ENCODE measurements at places on chromosomes 13 and 19.

DNA sequence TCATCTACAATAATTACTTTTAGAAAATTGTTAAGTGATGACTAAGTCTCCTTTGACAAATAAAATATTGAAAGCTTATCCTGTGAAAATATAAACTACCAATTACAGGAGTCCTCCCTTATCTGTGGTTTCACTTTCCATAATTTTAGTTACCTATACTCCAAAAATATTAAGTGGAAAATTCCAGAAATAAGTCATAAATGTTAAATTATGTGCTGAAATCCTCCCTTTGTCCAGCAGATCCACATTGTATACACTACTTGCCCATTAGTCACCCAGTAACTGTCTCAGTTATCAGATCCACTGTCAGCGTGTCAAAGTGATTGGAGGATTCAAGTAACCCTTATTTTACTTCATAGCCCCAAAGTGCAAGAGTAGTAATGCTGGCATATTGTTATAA is 98.1 kb downstream of the SERP2 start:
- no peak for DNase-seq

DNA sequence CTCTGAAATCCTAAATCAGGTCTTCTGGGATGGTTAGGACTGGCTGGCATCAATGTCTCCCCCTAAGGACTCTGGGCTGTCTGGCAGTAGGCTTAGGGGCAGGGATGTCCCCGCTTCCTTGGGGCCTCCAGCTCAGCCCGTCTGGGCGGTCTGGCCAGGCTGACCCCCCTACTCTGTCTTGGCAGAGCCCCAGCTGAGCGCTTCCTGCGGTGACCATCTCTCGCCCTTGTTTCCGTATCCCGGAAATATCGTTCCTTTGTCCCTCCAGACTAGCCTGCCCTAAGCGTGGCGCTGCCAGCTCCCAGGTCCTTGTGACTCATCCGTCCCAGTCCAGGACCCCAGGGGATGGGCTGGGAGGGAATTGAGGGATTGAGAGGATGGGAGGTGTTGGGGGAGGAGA is 11.3 kb downstream of the GTPBP3 start:
- DNase-seq, result no peak

GRCh38 chr13:31110617-31111016 is 51.1 kb downstream of the HSPH1 start:
- no peak for DNase-seq

DNA sequence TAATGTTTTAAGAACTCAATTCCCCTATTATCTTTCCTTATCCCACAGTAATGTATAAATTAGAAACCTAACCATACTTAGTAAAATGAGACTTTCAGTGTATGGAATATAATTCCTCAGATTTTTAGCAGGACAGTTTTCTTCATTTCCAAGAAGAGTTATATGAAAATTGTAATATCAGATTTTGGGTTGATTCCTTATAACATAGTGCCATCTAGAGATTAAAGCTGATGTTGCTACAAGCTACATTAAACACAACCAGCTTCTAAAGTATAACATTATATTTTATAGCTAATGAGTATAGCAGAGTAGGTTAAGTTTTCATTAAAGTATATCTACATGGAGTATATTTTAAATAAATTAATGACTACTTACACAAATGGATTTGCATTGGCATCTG is 99.7 kb upstream of the MIR17HG start:
- DNase-seq, result no peak

- DNase-seq, result no peak
Observed at GRCh38 chr19:1699386-1699785, 47.0 kb upstream of the TCF3 start.

- no peak for DNase-seq
Observed at GRCh38 chr13:59120297-59120843, 1043.4 kb downstream of the DIAPH3 start.

DNA sequence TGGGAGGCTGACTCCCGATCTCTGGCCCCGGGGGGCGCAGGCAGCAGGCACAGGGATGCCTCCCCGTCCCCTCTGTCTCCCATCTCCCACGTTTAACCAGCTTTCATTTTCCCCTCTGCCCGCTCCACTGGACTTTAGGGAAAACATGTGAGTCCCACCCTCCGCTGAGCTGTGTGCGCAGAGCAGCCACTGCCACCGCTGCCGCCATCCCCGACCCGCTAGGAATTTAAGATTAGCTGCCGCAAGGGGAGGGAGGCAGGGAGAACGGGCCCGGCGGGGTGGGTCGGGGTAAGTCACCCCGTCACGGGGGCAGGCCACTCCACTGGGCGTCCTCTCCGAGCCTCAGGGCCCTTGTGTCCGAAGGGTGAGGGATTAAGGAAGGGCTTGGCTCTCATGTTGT is 15.5 kb downstream of the KCNN1 start:
- DNase-seq, result no peak

- DNase-seq, result no peak
Observed at GRCh38 chr19:7751157-7751783, 3.9 kb upstream of the CD209 start.

DNA sequence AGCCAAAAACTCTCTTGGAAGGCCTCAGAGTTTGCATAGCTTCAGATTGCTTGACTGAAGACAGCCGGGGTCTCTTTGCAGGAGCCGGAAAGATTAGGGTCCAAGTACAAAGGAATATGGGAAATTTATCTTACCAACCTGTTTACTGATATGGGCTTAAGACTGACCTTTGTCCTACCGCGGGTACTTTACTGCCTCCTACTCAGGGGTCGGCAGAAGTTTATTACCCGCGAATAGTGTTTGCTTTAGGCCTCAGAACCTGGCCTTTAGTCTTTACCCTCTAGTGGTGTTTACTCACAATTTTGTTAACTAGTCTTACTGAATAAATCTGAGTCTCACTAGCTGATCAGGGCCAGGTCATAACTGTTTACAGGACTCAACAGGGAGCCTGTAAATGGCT is 765.4 kb upstream of the SPRY2 start:
- no peak for DNase-seq

- no peak for DNase-seq
Observed at GRCh38 chr13:75938811-75939560, 302.9 kb downstream of the LMO7 start.

- DNase-seq, result no peak
Observed at GRCh38 chr13:37097076-37097475, 8.4 kb downstream of the CSNK1A1L start.

DNA sequence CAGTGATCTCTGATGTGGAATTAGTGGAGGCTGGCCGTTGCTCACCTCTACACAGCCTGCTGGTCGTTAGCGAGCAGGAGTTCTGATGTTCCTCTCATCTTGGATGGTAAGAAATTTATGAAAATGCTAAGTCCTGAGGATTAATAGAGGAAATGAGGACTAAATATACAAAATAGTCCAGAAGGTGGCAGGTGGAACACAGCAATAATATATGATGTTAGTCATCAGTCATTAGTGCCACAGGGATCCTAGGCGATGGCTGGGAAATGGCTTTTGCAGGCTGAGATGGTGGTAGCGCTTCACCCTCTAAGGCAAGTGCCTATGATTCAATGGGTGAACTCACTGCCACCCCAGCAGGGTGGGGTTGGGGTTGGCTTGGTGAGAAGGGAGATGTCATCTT is 338.6 kb upstream of the TMTC4 start:
- DNase-seq, result no peak

DNA sequence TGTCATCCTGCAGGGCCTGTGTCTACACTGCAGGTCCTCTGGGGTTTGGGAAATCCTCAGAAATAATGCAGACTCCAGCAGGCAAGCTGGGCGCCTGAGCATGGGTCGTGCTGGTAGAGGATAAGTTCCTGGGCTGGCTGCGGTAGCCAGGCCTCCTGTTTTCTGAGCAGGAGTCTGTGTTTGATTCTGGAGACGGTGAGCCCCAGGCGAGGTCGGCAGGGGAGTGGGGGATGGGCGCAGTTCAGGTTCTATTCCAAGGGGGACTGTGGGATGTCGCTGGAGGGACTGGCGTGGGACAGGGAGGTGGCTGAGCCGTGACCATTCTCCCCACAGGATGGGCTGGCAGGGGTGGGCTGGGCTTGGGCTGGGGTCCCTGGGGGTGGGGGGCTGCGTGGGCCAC is 154.7 kb downstream of the KDM4B start:
- DNase-seq, result no peak

DNA sequence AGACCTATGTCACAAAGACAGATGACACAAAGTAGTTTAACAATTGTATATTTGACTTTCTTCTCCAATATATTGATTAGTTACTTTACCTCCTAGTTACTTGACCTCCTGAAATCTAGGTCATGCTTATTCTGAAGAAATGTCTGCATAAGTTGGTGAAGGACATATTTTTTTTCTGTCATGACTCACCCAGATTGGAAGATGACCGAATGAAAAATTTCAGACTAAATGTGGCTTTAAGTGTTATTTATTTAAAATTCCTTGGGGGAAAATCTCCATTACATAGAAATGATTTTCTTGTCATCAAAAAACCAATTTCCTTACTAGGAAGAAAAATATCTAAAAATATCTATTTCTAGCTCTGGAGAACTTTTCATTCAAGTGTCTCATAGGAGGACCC is 217.1 kb downstream of the POSTN start:
- no peak for DNase-seq

GRCh38 chr19:1074544-1075283 is 7.7 kb downstream of the ARHGAP45 start:
- peak; percentile 66 for DNase-seq

- no peak for DNase-seq
Observed at GRCh38 chr13:106159295-106160195, 375.9 kb downstream of the EFNB2 start.

DNA sequence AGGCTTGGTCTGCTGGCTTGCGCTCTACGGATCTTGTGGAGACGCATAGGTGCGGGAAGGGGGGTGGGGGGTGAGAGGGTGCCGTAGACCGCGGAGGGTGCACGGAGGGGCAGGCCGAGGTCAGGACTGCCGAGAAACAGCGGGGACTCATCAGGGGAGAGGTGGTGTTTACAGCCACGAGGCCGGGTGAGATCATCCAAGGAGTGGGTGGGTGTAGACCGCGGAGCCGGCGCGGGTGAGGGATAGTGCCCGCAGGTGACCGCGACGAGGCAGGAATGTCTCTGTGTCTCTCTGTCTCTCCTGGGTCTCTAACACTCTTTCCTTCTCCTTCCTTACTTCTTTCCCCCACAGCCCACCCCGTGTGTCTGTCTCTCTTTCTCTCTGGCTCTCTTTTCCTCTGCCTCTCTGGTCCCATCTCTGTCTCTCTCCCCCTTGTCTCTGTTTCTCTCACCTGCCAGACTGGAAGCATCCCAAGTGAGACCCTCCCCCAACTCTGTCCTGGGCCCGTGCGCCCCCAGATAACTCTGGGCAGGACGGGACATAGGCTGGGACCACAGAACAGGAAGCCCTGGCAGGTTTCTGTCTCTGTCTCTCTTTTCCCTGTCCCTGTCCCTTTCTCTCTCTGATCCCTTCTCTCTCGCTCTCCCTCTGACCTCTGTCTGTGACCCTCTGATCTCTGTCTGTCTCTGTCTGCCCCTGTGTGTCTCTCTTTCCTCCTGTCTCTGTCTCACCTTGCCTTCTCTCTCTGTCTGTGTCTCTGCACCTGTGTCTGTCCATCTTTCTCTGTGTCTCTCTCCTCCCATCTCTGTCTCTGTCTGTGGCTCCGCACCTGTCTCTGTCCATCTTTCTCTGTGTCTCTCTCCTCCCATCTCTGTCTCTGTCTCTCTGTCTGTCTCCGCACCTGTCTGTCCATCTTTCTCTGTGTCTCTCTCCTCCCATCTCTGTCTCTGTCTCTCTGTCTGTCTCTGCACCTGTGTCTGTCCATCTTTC is 1.8 kb upstream of the KLK4 start:
- DNase-seq, result no peak

DNA sequence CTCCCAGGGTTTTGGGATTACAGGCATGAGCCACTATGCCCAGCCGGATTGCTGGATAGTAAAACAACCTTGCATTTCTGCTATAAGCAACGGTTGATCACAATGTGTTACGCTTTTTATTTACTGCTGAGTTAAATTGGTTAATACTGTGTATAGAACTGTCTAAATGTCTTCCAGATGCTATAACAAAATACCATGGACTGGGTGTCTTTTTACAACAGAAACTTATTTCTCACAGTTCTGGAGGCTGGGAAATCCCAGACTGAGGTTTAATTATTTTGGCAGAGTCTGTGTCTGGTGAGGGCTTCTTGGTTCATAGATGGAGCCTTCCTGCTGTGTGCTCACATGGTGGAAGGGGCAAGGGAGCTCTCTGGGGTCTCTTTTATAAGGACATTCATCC is 65.5 kb downstream of the ING1 start:
- no peak for DNase-seq

DNA sequence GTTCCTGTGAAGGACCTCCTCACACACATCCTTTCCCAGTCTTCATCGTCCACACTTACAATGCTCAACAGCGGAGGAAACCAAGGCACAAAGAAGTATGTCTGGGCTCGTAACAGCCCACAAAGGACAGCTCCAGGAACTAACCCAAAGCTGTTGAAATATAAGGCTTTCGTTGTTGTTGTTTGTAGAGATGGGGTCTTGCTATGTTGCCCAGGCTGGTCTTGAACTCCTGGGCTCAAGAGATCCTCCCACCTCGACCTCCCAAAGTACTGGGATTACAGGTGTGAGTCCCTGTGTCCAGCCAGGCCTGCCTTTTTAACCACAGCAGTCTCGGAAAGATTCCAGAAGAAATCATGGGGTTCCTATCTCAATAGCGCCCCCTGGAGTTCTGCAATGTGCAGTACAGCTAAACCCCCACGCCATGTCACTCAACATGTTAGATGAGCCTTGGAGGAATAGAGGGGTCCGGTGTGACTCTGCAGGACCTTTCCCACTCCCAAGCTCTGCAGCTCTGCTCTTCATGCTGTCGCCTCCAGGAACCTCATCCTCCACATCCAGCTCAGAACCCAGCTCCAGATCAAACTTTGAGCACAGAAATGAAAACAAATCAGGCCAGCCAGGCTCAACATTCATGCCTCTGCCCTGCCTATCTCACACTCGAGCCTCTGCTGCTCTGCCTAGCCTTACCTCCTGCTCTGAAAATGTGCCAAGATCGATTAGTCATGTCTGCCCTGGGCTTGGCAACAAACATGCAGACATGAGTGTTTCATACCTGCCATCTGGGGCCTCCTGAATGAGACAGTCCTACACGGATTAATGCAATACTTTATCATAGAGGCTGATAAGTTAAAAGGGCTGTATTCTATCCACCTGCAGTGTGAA is 7.5 kb downstream of the PLA2G4C start:
- DNase-seq, result no peak

- DNase-seq, result no peak
Observed at GRCh38 chr19:17325881-17326594, 8.6 kb downstream of the ANO8 start.

All from stimulated activated CD8-positive, alpha-beta memory T cell treated with anti-CD3 and anti-CD28 coated beads, Interleukin-7, amount 100 ng/mL, for 24 hours (primary cell).